ENCODE measurements at places on chromosomes 1 and 21.

DNA sequence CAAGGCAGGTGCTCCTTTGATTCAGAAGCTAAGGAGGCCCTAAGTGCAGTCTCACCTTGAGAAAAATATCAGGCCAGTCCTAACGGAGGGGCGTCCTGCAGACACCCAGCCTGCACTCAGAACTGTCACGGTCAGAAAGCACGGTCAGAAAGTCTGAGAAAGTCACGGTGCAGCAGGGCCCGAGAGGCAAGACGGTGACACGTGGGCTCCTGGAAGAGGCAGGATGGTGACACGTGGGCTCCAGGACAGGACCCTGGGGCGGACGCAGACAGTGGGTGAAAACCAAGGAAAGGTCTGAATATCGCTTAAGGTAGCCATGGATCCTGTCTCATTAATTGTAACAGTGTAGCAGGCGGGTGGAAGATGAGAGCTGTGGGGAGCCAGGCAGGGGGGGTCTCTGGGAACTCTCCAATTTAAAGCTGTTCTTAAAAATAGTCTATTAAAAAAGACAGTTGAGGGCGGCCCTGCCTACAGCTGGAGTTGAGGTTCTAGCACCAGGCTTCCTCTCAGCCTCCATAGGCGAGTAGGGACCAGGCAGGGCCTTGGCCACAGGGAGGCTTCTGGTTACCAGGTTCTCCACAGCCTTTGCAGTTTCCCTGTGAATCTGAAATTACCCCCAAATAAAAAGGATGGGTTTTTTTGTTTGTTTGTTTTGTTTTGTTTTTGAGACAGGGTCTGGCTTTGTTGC is 65.2 kb downstream of the FAAP20 start:
- DNase-seq: no peak

DNA sequence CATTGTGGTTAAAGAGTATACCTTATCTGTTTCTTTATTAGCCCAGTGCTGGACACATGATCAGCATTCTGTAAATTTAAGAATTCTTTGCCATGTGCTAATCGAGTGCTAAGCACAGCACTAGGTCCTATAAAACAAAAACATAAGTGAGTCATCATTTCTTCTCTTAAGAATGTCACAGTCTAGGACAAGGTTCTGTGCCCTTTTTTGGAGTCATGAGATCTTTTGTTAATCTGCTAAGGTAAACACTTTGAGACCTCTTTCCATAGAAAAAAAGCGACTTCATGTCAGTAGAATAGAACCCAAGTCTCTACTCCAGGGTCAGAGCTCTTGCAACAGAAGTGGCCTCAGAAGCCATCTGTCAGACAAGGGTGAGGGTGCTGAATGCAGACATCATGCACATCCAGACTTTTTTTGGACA is 70.0 kb upstream of the NFIA start:
- no peak for DNase-seq

GRCh38 chr21:33300701-33301631 is 23.8 kb upstream of the IFNAR1 start:
- no peak for DNase-seq

DNA sequence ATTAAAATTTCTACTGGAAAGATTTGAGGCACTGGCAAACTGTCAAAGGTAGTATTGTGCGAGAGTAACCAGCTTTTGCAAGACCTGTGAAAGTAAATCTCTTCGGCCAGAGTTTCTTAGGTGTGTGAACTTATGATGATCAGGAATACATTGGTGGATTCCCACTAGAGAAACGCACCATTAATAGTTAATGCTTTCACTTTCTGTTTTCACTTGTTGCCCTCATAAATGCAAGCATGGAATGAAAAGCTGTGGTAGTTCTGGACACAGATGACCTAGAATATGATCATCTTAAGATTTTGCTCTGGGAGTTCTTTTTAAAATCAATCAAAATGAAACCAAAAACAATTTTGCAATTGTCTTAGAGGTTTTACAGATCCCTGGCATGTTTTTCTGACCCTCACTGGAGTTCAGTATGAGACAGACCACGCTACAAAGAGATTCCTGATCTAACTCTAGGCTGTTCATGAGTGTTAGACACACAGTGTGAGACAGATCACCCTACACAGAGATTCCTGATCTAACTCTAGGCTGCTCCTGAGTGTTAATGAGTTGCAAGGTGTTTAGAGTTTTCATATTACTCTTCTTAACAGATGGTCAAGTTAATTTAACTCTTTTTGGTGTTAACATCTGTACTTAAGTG is 98.8 kb downstream of the SDCCAG8 start:
- no peak for DNase-seq

DNA sequence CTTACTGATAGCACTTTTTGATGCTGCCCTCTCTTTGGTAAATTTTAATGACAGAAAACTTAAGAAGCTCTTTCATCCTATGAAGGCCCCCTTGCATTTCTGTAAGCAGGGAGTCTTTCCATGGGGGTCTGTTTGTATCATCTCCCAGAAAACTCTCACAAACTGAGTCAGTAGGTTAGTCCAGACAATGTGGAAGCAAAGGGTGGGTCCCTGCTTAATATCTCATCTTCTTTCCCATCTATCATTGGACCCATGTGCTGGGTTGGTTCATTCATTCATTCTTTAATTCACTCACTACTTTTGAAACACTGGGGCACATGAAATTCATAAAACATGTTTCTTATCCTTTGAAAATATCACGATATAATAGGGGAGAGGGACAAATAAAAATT is 164.3 kb downstream of the NTMT2 start:
- DNase-seq: no peak

DNA sequence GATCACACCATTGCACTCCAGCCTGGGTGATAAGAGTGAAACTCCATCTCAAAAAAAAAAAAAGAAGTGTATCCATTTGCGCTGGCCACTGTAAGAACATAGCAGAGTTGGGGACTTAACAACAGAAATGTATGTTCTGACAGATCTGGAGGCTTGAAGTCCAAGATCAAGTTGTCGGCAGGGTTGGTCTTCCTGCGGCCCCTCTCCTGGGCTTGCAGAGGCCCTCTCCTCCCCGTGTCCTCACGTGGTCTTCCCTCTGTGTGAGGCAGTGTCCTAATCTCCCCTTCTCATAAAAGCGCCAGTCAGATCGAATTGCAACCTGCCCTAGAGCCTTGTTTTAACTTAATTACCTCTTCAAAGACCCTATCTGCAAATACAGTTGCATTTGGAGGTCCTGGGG is 52.6 kb downstream of the MT1HL1 start:
- DNase-seq: no peak

GRCh38 chr1:147083919-147084272 is 88.4 kb downstream of the PRKAB2 start:
- no peak for DNase-seq

GRCh38 chr1:94769551-94769950 is 50.6 kb upstream of the SLC44A3 start:
- DNase-seq: no peak

- no peak for DNase-seq
Measured at GRCh38 chr1:62304515-62304914, 14.7 kb downstream of the KANK4 start.

DNA sequence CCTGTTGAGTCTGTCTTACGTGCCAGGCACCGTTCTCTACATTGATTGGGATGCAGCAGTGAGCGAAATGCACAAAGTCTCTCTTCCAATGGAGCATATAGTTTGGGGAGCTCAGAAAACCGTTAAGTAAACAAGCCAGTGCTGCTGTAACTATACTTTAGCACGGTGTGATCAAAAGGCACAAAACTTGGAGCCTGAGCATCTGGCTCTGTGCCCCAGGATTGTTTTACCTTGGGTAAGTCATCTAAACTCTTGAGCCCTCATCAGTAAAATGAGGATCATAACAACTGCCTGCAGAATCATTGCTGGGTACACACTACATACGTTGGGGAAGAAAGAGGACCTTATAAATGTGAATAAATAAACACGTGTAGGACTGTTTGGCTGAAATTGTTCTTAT is 1.8 kb downstream of the HHIPL2 start:
- no peak for DNase-seq

DNA sequence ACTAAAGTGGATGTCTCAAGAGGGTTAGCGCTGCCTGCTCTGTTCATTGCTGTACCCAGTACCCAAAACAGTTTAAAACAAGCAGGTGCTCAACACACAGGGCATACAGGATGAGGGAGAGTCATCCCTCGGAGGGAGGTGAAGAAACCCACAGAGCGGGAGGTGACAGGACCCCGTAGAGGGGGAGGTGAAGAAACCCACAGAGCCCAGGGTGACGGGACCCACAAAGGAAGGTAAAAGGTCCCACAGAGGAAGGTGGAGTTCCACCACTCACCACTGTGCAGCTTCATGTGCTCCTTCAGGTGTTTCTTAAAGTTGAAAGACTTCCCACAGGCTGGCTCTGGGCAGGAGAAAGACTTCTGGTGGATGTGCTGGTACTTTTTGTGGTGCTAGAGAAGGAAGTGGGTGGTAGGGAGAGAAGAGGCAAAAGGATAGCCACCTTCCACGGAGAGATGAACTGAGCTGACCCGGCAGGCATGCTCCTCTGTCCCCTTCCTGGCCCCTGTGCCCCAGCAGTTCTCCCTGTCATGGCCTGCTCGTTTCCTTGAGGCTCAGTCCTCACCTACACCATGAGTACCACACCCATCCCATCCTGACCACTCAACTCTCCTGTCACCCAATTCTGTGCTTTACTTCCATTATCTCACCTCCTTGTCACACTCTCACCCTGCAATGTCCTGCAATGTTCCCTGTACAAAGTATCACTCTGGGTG is 5.1 kb downstream of the ZNF692 start:
- DNase-seq: no peak

DNA sequence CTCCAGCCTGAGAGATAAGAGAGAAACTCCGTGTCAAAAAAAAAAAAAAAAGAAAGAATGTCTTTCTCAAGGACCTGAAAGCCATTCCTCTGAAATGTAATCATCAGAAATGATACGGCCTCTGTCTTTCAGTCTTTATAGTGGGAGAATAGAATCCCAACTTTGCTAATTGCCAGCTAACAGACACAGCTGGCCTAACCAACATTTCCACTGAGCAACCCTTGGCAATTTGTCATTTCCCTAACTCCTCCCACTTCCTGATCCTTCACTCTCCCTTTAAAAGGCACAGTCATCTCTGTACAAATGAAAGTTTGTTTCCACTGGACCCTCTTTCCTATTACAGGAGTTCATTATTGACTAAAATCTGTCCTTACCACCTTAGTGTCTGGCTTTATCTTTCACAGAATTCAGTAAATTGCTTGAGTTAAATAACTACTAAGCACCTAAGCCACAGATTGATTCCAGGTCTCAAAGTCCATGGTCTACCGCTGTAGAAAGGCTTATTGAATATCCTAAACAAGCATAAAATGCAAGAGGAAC is 4.3 kb upstream of the CBR1 start:
- DNase-seq: peak; percentile 78

GRCh38 chr1:207186503-207186902 is 82.5 kb downstream of the C4BPA start:
- no peak for DNase-seq

GRCh38 chr1:19606817-19607642 is 37.1 kb upstream of the NBL1 start:
- peak; percentile 42 for DNase-seq

DNA sequence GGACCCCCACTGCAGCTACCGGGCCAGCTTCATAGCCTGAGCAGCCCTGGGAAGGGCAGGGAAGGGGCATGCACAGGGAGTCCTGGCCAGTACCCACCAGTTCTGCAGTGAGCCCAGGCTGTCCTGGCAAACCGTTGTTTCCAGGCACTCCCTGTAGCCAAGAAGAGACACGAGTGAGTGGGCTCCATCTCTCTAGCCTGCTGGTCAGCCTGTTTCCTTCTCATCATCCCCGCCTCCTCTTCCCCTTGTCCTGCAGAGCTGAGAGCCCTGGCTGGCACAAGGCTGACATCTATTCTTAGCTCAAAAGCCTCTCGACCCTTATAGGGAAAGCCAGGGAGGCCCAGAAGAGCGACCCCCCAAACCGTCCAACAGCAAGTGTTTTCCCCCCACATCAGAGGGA is 28.7 kb downstream of the COL16A1 start:
- DNase-seq: no peak

GRCh38 chr1:54506594-54506993 is 41.4 kb upstream of the ACOT11 start:
- DNase-seq: no peak

DNA sequence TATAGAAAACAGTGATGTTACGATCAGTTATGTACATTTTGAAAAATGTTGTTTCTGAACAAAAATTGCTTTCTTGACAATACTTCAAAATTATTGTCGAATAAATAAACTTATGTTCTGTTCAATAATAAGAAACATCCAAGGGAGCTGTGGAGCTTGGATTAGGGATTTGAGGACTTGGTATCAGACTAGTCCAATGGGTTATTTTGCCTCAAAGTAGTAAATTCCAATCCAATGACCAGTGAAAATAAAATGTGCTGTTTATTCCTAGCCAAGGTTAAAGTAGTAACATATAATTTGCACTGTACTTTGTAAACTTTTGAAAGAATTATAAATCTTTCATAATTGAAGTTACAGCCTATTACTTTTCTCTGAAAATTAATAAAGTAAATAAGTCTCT is 79.1 kb upstream of the IVNS1ABP start:
- DNase-seq: no peak

DNA sequence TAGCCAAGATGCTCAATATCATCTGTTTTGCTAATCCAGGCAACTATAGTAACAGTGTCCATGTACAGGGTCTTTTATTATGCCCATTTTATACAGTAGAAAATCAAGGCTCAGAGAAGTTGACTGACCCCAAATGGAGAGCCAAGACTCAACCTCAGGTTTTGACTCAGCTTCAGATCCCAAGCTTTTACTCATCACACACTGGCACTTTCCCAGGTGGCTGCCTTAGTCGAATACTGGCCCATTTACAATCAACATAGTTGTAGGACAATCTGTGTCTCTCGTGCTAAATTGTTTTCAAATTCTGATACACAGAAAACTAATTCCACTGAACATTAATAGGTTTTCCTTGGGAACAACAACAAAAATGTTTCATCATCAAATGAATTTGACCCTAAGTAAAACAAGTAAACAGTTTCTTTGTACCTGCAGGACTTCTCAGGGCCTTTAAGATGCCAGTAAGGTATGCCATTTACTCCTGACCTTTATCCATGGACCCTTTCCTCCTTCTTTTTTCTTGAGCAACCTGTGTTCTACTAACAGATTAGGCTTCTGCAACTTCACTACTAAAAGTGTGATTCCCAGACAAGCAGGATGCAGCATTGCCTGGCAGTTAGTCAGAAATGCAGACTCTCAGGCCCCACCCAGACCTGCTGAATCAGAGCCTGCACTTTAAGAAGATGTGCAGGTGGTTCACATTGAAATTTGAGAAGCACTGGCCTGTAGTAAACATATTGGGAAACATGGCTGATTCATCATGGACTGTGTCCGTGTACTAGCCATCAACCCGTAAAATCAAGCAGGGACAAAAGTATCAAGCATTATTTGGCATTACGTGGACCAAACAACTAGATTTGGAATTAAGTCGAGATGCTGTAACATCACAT is 128.8 kb downstream of the RRAGC start:
- no peak for DNase-seq

- DNase-seq: no peak
Measured at GRCh38 chr1:75449998-75450397, 160.9 kb downstream of the SLC44A5 start.

- no peak for DNase-seq
Measured at GRCh38 chr1:162117039-162117774, 47.7 kb downstream of the NOS1AP start.

- no peak for DNase-seq
Measured at GRCh38 chr1:48665708-48666407, 110.8 kb downstream of the BEND5 start.

GRCh38 chr1:39184354-39184818 is 20.1 kb upstream of the MACF1 start:
- DNase-seq: no peak

GRCh38 chr1:10193288-10193687 is 17.1 kb upstream of the KIF1B start:
- no peak for DNase-seq

Data from activated CD4-positive, alpha-beta T cell treated with anti-CD3 and anti-CD28 coated beads, Interleukin-2, amount 50 U/mL, for 16 hours (primary cell).